ENCODE measurements at places on chromosomes 4 and X.

DNA sequence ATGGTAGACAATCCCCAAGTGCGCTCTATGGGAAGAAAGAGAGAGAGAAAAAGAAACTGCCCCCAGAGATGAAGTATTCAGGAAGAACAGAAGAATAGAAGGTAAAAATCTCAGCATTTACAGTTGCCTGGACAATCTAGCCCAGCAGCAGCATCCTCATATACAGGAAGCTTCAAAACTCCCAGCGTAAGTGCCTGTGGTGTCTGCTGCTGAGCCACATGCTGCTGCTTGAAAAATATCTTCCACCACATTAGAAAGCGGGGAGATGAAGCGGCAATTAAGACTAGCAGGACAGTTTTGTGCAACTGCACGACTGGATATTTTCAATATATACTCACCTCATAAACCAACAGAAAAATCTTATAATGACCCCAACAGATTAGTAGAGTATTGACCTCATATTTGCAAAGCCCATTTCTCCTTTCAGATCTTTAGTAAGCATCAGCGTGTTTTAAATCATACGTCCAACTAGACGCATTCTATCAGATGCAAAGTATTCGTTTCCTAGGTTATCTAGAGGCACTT lies 972.0 kb upstream of the TENM3 start:
- DNase-seq = no peak

GRCh38 chrX:15398874-15399273 lies 14.7 kb upstream of the VEGFD start:
- DNase-seq = no peak

DNA sequence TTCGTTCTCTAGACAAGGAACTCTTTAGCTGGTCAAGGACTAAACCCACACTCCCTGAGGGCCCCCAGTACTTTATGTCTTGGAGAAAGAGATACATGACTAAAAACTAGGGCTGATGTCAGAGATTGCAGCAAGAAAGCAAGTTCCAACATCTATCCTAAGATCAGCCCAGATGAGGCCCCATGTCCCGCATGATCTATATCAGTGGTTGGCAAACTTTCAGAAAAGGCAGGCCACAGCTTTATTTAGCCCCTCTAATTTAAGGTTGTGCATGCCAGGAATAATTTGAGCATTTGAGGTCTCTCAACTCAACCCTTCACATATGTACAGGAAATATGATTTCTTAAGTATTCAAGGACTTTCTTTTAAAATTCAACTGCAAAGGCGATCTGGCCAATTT lies 44.1 kb upstream of the FRMD7 start:
- DNase-seq = no peak

- DNase-seq = no peak
Observed at GRCh38 chr4:171017593-171017992, 795.6 kb upstream of the GALNTL6 start.

- DNase-seq = no peak
Observed at GRCh38 chr4:153472122-153473037, 6.2 kb downstream of the TMEM131L start.
